ENCODE measurements at places on chromosomes 7 and 10.

DNA sequence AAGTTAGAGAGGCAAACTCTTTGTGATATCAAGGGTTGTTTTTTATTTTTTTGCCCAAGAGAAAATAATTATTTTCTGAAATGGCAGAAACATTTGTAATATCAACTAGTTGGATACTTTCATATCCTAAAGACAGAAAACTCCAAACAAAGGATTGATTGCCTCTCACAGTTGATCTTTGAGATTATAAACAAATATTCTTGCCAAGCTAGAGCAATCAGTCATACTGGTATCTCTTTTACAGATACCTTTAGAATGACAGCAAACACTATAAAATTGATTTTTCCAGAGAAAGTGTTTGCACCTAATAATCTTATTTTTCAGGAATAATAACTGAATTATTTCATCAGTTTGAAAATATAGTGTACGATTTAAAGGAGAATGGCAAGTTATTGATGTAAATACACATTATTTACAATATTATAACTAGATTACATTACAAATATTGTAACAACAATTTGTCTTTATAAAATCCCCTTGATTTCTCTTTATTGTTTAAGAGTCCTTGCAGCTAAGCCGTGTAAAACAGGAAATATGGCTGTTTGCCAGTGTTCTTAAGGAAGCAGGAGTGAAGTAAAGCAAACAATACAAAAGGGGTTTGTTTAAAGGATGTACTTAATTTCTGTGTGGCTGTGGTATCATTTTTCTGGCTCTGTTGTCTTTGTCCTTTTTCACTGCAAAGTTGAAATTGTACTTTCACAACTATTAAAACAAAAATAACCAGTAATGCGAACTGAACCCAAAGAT lies 58.4 kb downstream of the MAPK8 start:
- DNase-seq = no peak

DNA sequence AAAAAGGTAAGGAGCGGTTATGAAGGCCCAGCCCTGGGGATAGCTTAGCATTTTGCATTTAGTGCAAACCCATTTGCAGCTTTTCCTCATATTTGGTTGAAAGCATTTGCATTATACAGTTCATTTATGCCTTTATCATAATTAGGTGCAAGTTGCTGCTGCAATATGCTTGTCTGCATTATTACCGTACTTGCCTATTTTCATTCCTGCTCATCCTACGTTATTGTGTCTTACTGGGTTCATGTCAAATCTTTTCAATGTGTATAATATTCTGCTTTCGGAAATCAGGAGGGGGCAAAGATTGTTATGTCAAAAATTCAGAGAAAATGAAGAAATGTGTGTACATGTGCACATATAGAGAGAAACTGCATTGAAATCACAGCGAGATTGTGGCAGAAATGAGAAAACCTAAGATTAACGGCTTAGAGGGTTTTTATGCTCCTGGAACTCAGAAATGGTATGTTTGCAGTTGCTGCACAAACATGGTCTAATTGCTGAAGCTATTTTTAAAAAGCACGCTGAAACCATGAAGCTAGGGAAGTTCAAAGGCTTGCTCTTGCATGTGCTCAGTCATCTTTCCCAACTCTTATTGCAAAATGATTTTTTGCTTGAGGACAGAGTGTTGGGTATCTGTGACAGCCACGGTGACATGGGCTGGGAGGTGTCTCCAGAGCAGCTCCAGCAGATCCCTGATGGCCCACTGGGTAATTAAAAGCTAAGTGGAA lies 613.2 kb downstream of the SDK1 start:
- DNase-seq = no peak

DNA sequence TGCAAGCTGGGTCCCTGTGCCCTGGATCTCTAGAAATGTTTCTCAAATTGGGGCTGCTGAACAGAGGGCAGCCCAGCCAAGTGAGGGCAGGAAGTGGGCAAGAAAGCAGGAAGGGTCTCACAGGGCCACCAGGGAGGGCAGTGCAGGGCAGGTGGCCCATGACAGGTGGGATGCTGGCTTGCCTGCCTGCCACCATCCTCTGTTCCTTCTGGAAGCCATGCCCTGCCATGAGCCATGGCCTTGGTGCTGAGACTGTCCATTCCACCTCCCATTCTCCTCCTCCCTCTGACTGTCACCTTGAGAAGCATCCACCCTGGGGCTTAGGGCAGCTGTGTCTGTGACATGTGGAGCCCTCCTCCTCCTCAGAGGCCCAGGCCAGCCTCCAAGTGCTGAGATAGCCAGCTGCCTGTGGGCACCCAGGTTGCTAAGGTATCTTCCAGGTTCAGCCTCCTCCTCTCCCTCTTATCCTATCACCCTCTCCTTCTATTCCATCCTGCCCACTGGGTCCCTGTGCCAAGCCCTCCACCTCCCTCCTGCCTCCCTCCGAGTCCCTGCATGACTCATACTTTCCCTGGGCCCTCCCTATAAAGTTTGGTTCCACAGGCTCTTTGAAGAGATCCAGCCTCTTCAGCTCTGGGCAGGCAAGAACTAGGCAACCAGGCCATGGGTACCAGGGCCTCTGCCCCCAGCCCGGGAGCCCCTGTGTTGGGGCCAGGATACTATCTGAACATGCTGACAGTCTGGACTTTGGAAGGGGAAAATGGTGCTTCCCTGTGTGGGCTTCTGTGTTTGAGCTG lies 1.3 kb downstream of the VSIR start:
- DNase-seq = no peak

GRCh38 chr10:77969114-77969513 lies 42.6 kb upstream of the DLG5 start:
- DNase-seq = no peak

GRCh38 chr10:75654772-75655171 lies 223.3 kb downstream of the LRMDA start:
- no peak for DNase-seq

DNA sequence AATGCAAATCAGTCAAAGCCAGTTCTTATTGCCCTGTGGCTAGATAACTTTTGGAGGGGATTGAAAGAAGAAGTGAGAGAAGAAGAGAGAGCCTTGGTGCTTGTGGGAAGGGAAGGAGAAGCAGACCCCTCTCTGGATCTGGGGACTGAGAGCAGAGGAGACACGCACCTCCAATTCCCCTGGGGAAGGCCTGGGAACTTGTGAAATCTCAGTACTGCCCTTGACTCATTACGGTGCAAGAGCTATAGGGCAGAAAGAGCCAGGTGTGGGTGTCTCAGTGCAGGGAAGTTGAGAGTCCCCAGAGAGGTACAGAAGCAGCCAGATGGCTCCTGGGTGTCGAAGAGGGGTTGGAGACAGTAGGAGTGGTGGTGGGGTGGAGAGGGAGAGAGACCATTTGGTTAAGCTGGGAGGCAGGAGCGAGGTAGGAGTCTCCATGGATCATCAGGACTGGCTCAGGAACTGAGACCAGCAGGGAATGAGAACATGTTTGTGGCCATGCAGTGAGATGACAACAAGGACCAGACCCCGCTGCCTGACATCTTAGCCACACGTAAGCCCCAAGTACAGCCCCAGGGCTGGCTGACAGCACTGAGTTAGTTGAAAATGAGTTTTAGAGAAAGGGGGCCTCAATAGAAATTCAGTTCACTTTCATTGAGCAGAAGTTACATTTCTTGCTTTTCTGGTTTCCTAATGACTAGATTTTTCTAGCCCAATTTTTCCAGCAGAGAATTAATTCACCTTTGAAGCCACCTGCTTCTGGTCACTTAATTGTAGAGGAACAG lies 238.2 kb downstream of the BUB3 start:
- DNase-seq = no peak

GRCh38 chr7:42614636-42615035 lies 297.2 kb downstream of the C7orf25 start:
- DNase-seq = no peak

DNA sequence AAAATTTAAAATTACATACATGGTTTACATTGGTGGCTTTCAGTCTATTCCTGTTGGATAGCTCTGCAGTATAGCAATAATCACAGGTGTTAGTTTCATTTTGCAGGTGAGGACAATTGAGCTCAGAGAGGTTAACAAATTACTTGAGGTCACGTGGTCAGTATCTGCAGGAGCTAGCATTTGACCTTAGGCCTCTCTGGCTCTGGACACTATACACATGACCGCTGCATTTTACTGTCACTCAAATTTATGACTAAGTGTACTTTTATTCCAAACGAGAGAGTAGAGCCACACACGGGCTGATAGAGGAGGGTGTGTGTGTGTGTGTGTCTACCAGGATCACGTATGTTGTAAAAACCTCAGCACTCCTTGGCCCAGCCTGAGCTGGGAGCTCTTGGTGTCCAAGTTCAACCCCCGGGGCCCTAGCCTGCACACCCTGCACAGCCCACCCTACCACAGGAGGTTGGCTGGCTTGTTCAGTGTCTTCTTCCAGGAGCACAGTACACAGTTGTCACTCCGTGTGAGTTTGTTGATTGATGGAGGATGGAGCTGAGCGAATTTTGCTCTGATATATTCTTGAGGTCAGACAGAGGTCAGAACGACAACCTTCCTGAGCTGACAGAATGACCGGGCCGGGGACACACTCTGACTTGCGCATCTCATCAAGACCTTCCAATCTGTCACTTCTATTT lies 272.7 kb downstream of the GFRA1 start:
- DNase-seq = no peak

DNA sequence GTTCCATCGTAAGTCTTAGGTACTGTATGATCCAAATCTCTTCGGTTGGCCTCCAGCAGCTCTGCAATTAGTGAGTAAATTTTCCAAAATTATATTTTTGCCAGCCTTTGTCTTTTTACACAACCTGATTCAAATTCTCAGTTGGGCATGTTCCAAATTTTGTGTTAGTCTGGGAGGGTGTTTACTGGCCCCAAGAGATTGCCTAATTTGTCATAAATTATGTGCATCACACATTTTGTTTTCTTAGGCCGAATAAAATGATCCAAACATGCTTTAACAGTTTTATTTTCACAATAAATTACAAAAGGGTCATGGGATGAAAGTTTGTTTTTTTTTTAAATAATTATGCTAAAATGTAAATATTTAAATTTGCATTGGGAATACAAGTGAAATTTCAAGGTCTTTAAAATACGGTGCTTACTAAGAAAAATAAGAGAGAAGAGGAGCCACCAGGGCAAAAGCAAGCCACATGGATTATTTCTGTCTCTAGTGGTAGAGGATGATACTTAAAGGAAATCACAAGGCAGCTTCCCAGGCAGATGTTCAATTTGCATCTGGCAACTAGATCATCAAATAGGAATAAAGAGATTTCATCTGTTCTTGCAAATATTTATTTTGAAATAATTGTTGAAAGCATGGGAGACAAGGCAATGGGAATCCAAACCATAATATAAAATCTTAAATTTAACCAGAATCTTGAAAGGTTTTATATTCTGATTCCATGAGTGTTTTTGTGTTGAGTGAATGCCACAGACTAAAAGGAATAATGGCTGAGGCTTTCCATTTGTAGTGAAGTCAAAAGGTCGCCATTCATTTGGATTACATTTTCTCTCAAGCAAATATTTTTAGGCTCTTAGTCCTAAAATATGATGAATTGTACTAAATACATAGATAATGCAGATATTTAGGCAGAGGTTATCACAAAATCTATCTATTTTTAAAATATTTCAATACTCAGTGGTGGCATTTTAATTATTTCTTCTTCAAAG lies 111.1 kb downstream of the MDFIC start:
- DNase-seq = no peak

DNA sequence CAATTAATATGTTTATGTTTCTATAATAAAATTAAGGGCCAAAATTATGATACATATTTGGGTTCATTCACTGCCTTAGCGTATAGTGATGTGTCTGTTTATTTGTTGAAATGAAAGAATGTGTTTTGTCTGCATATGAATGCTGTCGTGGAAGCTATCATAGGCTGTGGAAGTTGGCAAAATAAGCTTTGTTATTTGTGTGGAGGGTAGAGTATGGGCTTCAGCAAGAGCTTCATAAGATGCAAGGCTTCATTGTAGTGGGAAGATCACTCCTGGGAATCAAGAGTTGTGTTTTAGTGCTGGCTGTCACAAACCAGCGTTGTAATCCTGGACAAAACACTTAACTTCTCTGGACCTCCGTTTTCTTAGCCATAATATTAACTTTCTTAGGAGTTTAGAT lies 2.5 kb downstream of the SLK start:
- no peak for DNase-seq

- no peak for DNase-seq
Measured at GRCh38 chr7:43113622-43114457, 1.4 kb downstream of the HECW1 start.

DNA sequence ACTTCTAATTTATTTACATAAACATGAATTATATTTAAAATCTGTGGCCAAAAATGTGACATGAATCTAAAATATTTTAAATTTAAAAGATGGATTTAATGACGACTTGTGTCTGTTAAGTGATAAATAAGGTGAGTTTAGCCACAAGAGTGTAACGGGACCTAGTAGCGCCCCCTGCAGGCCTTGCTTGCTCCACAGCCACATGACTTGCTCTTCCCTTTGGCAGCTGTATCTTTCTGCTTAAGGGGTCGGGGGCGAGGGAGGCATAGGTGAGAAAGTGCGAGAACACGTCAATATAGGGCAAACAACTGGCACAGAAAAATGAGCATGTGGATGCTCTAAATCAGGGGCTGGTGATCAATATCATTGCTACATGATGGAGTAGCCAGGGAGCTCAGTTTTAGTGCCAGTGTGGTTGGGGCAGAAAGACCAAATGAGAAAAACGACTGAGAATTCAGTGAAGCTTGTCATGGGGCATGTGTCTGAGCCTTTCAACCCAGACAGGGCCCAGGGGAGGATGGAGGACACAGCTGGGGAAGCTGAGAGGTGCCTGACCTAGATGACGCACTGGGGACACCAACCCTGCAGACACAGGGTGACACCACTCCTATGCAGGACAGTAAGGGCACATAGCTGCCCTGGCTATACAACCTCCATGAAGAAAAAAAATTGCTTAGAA lies 49.8 kb downstream of the PAXIP1 start:
- peak; percentile 50 for DNase-seq

DNA sequence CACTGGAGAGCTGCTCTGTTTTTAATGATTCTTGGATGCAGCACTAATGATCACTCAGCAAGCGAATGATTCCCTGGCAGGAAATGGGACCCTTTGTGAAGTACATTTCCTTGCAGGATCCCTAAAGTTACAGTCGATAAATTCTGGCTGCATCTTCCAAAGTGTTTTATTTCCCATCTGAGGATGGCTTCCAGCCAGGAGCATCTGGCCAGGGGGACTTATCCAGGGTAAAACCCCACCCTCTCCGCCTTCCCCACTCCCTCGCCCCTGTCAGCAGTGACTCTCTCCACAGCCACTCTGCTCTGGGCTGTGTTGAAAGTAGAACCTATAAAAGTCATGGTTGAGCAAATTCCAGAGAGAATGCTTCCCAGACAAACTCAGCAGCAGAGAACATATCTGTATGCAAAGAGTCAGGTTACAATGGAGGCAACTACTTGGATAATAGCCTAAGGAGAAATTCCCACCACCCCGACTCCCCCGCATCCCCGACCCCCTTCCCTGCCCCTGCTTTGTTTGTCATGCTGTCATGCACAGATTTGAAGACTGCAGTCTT lies 111.0 kb upstream of the ANLN start:
- no peak for DNase-seq

- DNase-seq = no peak
Measured at GRCh38 chr7:45456747-45457524, 117.2 kb upstream of the ADCY1 start.

- peak; percentile 53 for DNase-seq
Measured at GRCh38 chr10:84540617-84541288, 212.4 kb downstream of the CCSER2 start.
